Kasumi-1 (cell line): ENCODE measurements at places on chromosomes 6 and 20.

GRCh38 chr6:158286413-158286812, 25.9 kb upstream of the TULP4 start:
- no peak for DNase-seq

DNA sequence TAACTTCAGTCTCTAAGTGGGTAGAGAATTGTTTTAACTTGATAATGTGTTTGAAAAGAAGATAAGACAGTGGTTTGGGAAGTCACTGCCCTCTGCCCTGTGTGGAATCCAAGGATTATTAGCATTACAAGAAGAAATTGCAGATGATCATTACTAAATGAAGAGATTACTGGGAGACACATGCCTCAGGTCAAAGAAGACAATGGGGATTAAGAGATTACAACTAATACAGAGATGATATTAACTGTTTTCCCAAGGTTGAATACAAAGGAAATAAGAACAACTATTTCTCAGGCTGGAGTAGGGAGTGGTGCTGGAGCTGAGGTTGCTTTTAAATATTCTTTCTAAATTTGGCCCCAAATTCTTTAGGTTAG, 166.0 kb downstream of the TRMT11 start:
- no peak for DNase-seq

GRCh38 chr20:9334866-9335265, 179.5 kb upstream of the LAMP5 start:
- DNase-seq: no peak

- DNase-seq: no peak
Observed at GRCh38 chr6:130132286-130132701, 90.5 kb downstream of the SAMD3 start.

DNA sequence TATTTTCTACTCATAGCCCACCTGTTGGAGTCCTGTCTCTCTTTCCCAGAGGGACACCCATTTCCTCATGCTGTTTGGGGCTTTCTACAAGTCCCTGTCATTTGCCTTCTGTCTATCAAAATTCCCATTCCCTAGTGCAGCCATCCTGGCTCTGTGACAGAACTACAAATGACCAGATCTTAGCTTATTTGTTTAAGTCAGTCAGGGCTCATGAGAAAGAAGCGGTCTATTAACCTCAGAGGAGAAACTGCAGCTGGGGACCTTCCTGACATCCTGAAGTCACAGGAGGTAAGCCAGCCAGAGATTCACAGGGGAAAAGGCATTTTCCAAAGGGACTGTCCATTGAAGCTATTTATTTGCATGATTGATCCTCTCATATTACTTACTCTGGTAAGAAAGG, 1.7 kb upstream of the COL9A1 start:
- no peak for DNase-seq

GRCh38 chr6:18016698-18017097, 29.3 kb upstream of the KIF13A start:
- no peak for DNase-seq

GRCh38 chr20:46204594-46205186, 86.6 kb downstream of the CD40 start:
- no peak for DNase-seq
